Trophoblast cell (in vitro differentiated cells and primary cell): ENCODE measurements at places on chromosomes 16 and 17.
A peak's percentile ranks its signal among the peaks of the same experiment; 100 is the strongest.

DNA sequence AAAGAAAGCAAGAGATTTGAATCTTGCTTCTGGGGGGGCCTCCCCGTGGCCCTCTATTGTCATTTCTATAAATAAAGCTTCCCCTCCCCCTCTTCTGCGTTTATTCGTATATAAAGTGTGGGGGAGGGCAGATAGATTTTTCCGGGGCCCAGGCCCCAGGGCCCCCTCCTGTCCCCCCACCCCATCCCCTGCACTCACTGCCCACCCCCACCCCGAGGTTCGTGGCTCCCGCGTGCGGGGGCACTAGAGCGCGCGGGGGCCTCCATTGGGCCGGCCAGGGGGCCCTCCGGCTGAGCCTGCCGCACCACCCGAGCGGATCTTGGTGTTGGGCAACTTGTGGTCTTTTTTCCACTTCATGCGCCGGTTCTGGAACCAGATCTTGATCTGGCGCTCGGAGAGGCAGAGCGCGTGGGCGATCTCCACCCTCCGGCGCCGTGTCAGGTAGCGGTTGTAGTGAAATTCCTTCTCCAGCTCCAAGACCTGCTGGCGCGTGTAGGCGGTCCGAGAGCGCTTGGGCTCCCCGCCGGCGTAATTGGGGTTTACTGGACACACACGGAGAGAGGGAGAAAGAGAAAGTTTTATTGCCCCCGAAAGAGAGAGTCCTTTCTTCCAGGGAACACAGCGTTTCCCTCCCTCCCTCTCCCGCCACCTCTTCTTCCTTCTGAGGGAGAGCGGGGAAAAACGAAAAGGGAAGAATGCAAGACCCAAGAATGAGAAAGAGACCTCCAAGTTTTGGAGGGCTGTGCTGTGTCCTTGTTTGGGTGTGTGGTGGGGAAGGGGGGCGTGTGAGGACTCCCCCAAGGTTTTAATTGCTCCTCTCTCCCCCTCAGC is 1.5 kb downstream of the HOXB4 start:
- H3K27ac ChIP-seq, result peak overlapping the region; percentile 1
- H3K4me3 ChIP-seq, result no peak overlapping the region
- peak; percentile 46 for DNase-seq
- no peaks in the 10 kb centered on the region for H3K27me3 ChIP-seq

GRCh38 chr16:83354015-83354414 is 453.8 kb upstream of the HSBP1 start:
- no peak for DNase-seq
- no peak overlapping the region for H3K4me3 ChIP-seq
- H3K4me1 ChIP-seq, result no peaks in the 10 kb centered on the region
- H3K27ac ChIP-seq, result no peak overlapping the region
- H3K36me3 ChIP-seq, result no peaks in the 10 kb centered on the region
- H3K27me3 ChIP-seq, result no peaks in the 10 kb centered on the region

DNA sequence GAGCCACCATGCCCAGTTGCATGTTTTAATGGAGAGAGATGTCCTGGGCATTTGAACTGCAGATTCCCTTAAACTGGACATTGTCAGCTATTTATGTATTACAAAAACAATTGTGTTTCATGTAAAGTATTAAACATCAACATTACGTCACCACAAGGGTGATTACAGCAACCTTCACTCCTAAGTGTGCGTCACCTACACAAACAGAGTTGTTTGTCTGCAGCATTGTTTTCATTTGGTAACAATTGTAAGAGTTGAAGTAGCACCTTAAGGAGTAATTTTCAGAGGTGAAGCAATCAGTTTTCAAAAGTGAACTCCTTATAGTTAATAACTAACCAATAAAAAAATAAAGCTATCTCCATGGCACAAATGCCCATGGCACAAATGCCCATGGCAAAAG is 271.4 kb downstream of the IRX3 start:
- H3K4me3 ChIP-seq, result no peak overlapping the region
- H3K4me1 ChIP-seq, result no peaks in the 10 kb centered on the region
- H3K27ac ChIP-seq, result no peak overlapping the region
- H3K27me3 ChIP-seq, result no peaks in the 10 kb centered on the region

DNA sequence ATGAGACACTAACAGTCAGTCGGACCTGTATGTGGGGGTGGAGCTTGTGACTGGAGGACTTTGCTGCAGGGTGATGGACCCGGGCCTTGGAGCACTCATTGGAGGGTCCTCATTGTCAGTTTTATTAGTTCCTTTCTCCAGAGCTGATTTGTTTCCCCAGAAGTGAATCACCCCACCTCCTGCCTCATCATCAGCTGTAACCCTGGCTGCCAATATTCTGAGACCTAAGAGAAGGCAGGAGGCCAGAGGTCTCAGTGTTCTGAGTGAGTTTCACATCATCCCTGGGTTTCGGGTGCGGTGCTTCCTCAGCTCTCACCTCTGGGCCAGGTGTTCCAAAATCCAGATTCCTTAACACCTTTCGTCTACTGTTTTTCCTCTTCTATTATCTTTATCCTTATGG is 49.9 kb upstream of the KIFC3 start:
- H3K4me1 ChIP-seq, result no peaks in the 10 kb centered on the region
- DNase-seq, result no peak
- H3K4me3 ChIP-seq, result no peak overlapping the region
- no peaks in the 10 kb centered on the region for H3K36me3 ChIP-seq
- no peak overlapping the region for H3K27ac ChIP-seq
- no peaks in the 10 kb centered on the region for H3K27me3 ChIP-seq

GRCh38 chr16:72073560-72074230 is 10.7 kb downstream of the HPR start:
- no peaks in the 10 kb centered on the region for H3K27me3 ChIP-seq
- H3K27ac ChIP-seq, result no peak overlapping the region
- no peak for DNase-seq
- H3K4me3 ChIP-seq, result no peak overlapping the region
- no peaks in the 10 kb centered on the region for H3K4me1 ChIP-seq

GRCh38 chr16:19186408-19186807 is 18.4 kb downstream of the SYT17 start:
- H3K36me3 ChIP-seq, result no peaks in the 10 kb centered on the region
- no peak overlapping the region for H3K27ac ChIP-seq
- peaks cover 2% of the 10 kb centered on the region for H3K4me1 ChIP-seq
- H3K4me3 ChIP-seq, result no peak overlapping the region

DNA sequence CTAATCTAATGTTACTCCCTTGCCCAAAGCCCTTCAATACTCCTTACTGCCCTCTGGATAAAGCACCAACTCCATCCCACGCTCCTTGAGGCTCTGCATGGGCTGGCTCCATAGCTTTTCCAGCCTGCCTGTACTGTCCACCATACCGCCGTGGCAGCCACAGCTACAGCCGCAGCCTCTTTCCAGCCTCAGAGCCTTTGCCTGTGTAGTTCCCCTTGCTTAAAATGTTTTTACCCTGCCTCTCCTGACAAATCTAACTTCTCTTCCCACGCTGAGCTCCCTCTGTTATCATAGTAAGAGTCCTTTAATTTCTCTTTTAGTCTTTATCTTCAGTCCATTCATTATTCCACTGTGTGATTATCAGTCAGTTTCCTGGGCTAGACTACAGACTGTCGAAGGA is 22.0 kb downstream of the TEX14 start:
- H3K36me3 ChIP-seq, result no peaks in the 10 kb centered on the region
- peaks cover 11% of the 10 kb centered on the region for H3K4me1 ChIP-seq
- no peak for DNase-seq
- no peaks in the 10 kb centered on the region for H3K27me3 ChIP-seq
- H3K4me3 ChIP-seq, result no peak overlapping the region

- H3K36me3 ChIP-seq, result no peaks in the 10 kb centered on the region
- no peak for DNase-seq
- no peak overlapping the region for H3K27ac ChIP-seq
- no peaks in the 10 kb centered on the region for H3K4me1 ChIP-seq
Measured at GRCh38 chr17:9187828-9188227, 166.5 kb downstream of the NTN1 start.

GRCh38 chr17:3798273-3799180 is 2.5 kb downstream of the ITGAE start:
- peaks cover 10% of the 10 kb centered on the region for H3K4me1 ChIP-seq
- H3K4me3 ChIP-seq, result no peak overlapping the region
- no peaks in the 10 kb centered on the region for H3K36me3 ChIP-seq
- no peak for DNase-seq
- H3K27ac ChIP-seq, result no peak overlapping the region

DNA sequence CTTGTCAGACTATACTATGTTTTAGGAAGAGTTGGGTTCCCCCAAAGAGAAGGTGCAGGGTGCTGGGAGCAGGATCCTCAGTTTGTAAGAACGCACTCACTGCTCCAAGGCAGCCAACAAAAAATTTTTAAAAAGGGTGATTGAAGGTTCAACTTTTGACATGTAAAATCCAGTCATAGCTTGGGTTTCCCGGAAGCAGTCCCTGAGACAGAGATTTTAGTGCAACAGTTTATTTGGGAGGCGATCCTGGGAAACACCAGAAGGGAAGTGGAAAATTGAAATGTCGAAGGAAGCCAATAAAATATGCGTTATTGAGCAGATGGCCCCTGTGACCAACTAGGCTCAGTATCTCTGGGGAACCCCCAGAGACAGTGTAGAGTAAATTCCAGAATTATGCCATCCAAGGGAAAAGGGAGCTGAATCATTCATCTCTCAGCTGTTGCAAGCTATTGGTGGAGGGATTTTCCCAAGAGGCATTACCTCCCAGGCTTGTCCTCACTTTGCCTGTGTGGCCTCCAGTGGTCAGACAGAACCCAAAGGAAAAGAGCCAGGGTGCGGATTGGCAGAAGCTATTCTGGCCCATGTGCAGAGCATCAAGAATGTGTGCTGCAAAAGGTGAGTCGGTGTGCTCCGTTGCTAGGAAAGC is 72.9 kb downstream of the HS3ST3B1 start:
- no peak overlapping the region for H3K4me3 ChIP-seq
- DNase-seq, result peak; percentile 46
- no peaks in the 10 kb centered on the region for H3K36me3 ChIP-seq
- no peak overlapping the region for H3K27ac ChIP-seq

DNA sequence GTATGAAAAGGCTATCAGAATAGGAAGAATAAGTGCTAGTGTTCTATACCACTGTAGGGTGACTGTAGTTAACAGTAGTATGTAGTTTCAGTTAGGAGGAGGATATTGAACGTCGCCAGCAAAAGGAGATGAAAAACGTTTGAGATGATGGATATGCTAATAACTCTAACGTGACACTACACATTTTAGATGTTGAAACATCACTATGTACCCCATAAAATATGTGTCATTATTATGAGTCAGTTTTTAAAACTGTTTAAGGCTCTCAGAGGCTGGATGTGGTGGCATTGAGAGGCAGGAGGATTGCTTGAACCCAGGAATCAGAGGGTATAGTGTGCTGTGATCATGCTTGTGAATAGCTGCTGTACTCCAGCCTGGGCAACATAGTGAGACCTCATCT is 31.8 kb downstream of the UBN1 start:
- H3K27ac ChIP-seq, result no peak overlapping the region
- H3K4me1 ChIP-seq, result no peaks in the 10 kb centered on the region
- no peaks in the 10 kb centered on the region for H3K27me3 ChIP-seq
- H3K36me3 ChIP-seq, result peaks cover 85% of the 10 kb centered on the region
- H3K4me3 ChIP-seq, result no peak overlapping the region
- DNase-seq, result no peak

DNA sequence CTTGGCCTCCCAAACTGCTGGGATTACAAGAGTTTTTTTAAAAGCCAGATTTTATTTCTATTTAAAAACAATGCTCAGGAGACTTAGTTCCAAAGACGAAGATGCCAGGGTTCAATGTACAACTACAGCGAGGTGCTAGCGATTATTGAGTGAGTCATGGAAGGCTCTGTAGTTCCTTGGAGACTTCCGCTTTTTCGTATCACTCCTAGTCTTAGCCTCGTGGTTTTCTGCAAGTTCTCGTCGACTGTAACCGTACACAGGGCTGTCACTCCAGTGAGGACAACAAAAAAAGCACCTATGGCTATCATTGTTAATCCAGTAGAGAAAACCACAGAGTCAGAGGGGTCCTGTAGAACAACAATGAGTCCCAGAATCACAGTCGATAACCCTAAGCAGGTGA is 22.7 kb upstream of the ZC3H7A start:
- H3K4me1 ChIP-seq, result no peaks in the 10 kb centered on the region
- no peak overlapping the region for H3K4me3 ChIP-seq
- H3K27me3 ChIP-seq, result no peaks in the 10 kb centered on the region
- DNase-seq, result peak; percentile 27
- H3K36me3 ChIP-seq, result no peaks in the 10 kb centered on the region

- H3K27me3 ChIP-seq, result no peaks in the 10 kb centered on the region
- no peaks in the 10 kb centered on the region for H3K4me1 ChIP-seq
Measured at GRCh38 chr16:47699106-47699505, 238.0 kb downstream of the PHKB start.

- H3K4me3 ChIP-seq, result no peak overlapping the region
- H3K36me3 ChIP-seq, result no peaks in the 10 kb centered on the region
- no peak overlapping the region for H3K27ac ChIP-seq
- H3K4me1 ChIP-seq, result peaks cover 3% of the 10 kb centered on the region
Measured at GRCh38 chr16:17520561-17520960, 49.8 kb upstream of the XYLT1 start.

DNA sequence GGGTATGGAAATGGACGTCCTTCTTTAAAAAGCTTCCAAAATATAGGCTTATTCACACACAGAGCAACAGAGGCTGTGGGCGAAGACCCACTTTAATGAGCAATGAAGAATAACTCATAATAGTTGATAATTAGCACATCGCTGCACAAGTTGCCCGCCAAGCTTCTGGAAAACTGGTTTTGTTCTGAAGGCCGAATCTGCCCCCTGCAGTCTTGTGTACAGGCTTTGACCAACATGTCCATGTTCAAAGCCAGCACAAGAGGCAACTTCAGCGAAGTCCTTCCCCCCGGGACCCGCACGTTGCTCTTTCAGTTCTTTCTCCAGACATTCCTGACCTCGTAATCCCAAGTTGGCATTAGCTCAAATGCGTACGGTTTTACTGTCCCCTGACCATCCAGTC is 73.3 kb downstream of the IRX5 start:
- H3K27me3 ChIP-seq, result no peaks in the 10 kb centered on the region
- no peaks in the 10 kb centered on the region for H3K4me1 ChIP-seq
- DNase-seq, result no peak
- H3K27ac ChIP-seq, result no peak overlapping the region
- H3K4me3 ChIP-seq, result no peak overlapping the region

- DNase-seq, result no peak
- peaks cover 6% of the 10 kb centered on the region for H3K4me1 ChIP-seq
- no peak overlapping the region for H3K27ac ChIP-seq
- no peaks in the 10 kb centered on the region for H3K27me3 ChIP-seq
- no peak overlapping the region for H3K4me3 ChIP-seq
- H3K36me3 ChIP-seq, result no peaks in the 10 kb centered on the region
Measured at GRCh38 chr16:72841506-72841905, 206.4 kb downstream of the ZFHX3 start.

- H3K27ac ChIP-seq, result no peak overlapping the region
- peaks cover 5% of the 10 kb centered on the region for H3K4me1 ChIP-seq
- H3K36me3 ChIP-seq, result peaks cover 47% of the 10 kb centered on the region
- no peak overlapping the region for H3K4me3 ChIP-seq
Measured at GRCh38 chr16:30925632-30925987, 2.2 kb downstream of the FBXL19 start.

DNA sequence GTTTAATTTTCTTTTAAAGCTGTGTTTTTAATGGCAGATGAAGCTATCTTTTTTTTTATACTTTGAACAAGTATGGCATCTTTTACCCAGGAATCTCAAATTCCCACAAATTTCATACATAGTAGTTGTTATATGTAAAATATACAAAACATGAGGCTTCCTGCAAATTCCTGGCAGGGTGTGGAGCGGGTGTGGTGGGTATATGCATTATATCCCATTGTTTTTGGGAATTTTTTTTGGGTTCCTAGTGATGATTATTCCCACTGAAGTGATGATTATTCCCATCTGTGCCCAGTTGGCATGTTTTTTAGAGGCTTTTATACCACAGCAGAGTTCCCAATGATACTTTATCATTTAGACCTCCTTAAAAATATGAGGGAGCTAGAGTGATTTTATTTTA is 320.4 kb downstream of the ZFHX3 start:
- H3K36me3 ChIP-seq, result no peaks in the 10 kb centered on the region
- no peaks in the 10 kb centered on the region for H3K27me3 ChIP-seq
- no peak overlapping the region for H3K27ac ChIP-seq
- H3K4me1 ChIP-seq, result no peaks in the 10 kb centered on the region
- H3K4me3 ChIP-seq, result no peak overlapping the region
